Left lung (tissue), 14 donors: ENCODE measurements at places on chromosomes 6 and 20. TPM values are rescaled to one million over a fixed set of nuclear protein-coding genes. Genes with fewer than 3 reads are reported as not detected.

DNA sequence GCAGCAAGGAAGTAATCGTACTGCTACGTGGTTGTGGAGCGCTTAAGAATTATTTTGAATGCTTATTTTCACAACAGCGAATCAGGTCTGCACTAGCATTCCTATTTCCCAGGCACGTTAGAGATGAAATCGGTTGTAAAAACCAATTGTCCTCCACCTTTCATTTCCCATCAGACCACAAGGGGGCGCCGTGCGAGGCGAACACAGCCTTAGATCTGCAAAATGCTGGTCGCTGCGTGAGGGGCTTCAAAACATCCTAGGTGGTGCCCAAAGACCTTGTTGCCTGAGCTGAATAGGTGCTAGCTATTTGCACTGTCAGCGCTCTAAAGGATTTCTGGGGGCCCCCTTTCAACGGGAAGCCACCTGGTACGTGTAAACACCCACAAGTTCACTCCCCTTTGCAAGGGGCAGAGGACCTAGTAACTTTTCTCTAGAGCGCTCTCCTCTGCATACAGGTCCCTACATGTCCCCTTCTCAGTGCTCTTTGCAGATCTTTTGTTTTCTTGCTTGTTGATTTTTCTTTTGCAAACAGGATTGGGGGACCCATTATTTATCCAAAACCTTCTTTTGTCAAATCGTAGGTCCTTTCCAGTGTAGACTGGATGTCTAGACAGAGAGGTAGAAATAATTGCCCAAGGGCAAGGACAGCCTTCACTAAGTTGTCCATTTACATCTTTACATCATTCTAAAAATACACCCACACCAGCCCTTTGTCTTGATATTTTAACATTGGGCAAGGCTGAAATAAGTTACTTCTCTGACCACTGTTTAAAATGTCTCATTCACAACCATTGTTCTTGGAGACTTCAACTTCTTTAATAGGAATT is 59.8 kb downstream of the NEDD9 start:
- peak; percentile 68 for DNase-seq

STX16 gene
- total RNA-seq = 58.0 TPM

GRCh38 chr6:146955570-146955969 is 248.6 kb upstream of the STXBP5 start:
- no peak for DNase-seq

SLC24A3 gene
- 4.4 TPM for total RNA-seq

- DNase-seq = no peak
Observed at GRCh38 chr6:138454981-138455706, 44.1 kb downstream of the NHSL1 start.

SPTLC3 gene
- 20.7 TPM for total RNA-seq

DNA sequence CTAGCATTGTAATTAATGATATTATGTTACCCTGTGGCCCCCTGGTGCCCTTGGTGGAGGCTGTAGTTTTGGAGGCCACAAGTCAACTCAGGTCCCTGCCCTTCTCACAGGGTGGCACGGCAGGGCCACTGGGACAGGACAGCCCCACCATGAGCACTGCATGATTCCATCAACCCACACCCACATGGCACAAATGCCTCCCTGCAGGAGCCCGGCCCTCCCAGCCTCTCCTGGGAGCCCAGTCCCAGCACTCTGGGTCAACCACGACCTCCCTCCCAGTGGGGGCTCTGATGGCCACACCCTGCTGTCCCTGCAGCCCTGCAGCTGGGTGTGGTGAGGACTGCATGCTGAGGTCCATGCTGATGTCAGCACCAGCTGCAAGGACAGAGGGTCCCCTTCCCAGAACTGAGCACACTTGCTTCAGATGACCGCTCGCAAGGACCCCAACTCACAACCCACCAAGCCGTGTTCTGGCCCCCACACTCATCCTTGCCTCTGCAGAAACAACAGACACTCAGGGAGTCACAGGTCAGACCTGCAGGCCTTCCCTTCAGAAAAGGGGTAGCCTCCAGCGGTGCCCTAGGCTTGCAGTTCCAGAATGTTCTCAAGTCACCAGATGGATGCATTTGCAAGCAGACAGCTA is 15.7 kb upstream of the CST7 start:
- DNase-seq = no peak

DNA sequence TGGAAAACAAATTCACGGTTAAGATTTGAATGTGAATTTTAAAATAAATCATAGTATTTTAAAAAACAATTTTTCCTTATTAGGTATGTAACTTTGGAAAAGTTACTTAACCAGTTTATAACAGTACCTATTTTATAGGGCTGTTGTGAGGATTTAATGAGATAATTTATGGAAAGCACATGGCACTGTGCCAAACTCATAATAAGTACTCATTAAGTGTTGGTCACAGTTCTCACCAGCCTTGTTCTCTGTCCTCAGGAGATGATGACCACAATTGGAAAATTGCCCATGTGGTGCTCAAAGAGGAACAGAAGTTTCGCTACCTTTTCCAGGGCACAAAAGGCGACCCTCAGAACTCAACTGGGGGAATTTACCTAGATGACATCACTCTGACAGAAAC is 39.6 kb downstream of the MEP1A start:
- no peak for DNase-seq

DNA sequence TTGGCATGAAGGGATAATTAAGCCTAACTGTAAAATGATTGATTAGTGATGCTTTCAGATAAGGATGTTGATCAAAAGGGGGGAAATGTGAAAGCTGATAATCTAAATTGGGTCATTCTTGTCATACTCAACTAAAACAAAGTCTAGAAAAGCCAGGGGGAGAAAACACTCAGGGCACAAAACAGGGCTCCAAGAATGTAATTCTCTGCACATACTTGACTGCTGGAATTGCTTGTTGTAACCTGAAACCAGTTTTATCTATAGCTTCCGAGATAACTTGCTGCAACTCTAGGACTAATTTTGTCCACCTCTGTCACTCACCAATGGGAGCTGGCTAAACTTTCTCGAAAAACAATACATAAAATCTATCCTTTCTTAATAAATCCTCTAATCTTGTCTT is 310.3 kb downstream of the CLVS2 start:
- no peak for DNase-seq

SAMD5 gene
- total RNA-seq = 10.5 TPM

NINL gene
- total RNA-seq = 17.0 TPM
